ENCODE measurements at places on chromosomes 3 and 15. TPM values are rescaled to one million over a fixed set of nuclear protein-coding genes. Genes with fewer than 3 reads are reported as not detected.

DAZL gene
- not detected for polyA plus RNA-seq

ALS2CL gene
- polyA plus RNA-seq, result 7.8 TPM

AQP9 gene
- not detected for polyA plus RNA-seq

SLC24A5 gene
- not detected for polyA plus RNA-seq

DNA sequence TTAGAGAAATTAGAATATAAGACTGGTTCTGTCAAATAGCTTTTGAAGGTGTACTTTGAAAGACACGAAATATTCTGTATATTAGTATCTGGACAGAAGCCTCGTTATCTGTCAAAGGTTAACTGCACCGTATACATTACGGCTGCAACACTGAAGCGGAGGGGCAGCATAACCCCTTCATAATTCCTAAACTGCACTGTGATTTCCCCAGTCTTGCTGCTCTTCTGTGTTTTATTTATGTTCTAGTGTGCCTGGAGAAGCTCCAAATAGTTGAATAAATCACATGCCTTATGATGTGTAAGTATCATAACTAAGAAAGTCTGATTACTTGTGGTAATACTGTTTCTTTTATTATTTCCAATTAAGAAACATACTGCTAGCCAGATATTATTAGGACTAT lies 285.7 kb upstream of the ROBO2 start:
- no peak for DNase-seq
- no peak overlapping the region for H3K27ac ChIP-seq
- no peak overlapping the region for H3K4me3 ChIP-seq
- no peaks in the 10 kb centered on the region for H3K4me1 ChIP-seq
- no peaks in the 10 kb centered on the region for H3K36me3 ChIP-seq

GRCh38 chr15:70799667-70800450 lies 36.5 kb upstream of the UACA start:
- peak overlapping the region; percentile 66 for H3K27ac ChIP-seq
- no peaks in the 10 kb centered on the region for H3K27me3 ChIP-seq
- peaks cover 33% of the 10 kb centered on the region for H3K4me1 ChIP-seq
- peak; percentile 94 for DNase-seq
- H3K4me3 ChIP-seq, result no peak overlapping the region

DNA sequence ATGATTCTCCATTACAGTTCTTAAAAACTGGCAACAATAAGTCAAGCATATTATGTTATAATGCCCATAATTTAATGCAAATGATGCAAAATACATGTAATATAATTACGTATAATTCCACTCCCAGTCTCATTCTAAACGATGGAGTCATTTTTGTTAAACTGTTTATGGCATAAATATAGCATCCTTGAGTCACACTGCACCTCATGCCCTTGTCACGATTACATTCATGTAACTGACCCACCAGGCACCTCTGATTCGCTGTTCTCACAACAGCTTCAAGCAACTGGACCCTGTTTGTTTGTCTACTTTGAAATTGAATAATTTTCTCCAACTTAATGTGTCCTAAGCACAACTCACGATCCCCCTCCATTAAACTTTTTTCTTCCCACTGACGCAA lies 148.0 kb upstream of the LRTM1 start:
- no peaks in the 10 kb centered on the region for H3K27me3 ChIP-seq
- H3K27ac ChIP-seq, result no peak overlapping the region
- no peaks in the 10 kb centered on the region for H3K4me1 ChIP-seq
- no peaks in the 10 kb centered on the region for H3K36me3 ChIP-seq

- no peak for DNase-seq
- H3K4me3 ChIP-seq, result no peak overlapping the region
- peaks cover 1% of the 10 kb centered on the region for H3K4me1 ChIP-seq
- H3K27ac ChIP-seq, result no peak overlapping the region
Measured at GRCh38 chr3:12655701-12656100, 8.2 kb downstream of the RAF1 start.

GRCh38 chr15:62378772-62379498 lies 213.8 kb upstream of the C2CD4B start:
- no peaks in the 10 kb centered on the region for H3K36me3 ChIP-seq
- H3K27ac ChIP-seq, result no peak overlapping the region
- no peaks in the 10 kb centered on the region for H3K27me3 ChIP-seq
- H3K4me3 ChIP-seq, result no peak overlapping the region
- H3K4me1 ChIP-seq, result no peaks in the 10 kb centered on the region

DNA sequence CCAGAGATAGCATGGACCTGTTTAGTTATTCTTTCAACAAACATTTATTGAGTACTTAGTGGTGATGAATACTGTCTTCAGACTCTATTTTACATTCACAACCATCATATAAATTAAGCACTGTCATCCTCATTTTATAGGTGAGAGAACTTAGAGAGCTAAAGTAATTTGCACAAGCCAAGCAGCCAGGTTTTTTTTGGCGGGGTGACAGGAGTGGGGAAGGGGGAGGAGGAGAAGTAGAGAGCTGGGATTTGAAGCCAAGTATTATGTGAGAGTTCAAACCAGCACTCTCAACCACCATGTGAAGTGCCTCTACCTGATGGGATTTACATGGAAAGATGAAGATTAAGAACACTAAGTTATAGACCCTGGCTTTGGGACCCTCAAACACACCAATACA lies 547.4 kb upstream of the IL12A start:
- no peak for DNase-seq
- no peaks in the 10 kb centered on the region for H3K36me3 ChIP-seq
- H3K4me3 ChIP-seq, result no peak overlapping the region
- H3K27me3 ChIP-seq, result no peaks in the 10 kb centered on the region
- no peaks in the 10 kb centered on the region for H3K4me1 ChIP-seq

All from endothelial cell of umbilical vein (primary cell).